Activated CD4-positive, alpha-beta T cell treated with anti-CD3 and anti-CD28 coated beads for 1 hour (primary cell): ENCODE measurements at places on chromosomes 11 and 22.

DNA sequence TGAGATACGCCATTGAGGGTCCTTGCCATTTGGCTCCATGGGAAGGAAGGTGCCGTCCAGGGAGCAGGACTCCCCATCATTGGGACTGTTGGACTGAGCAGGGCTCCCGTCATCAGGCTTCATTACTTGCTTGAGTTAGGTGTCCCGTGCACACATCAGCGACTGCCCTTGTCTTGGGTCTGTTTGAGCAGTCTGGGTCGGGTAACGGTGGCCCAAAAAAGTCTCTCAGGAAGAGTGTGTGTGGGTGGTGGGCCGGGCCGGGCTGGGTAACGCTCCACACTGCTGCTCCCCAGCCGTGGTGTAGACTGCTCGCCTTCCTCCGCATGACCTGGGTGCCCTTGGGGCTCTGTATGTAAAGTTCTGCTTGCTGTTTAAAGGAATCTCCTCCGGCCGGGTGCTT, 293.5 kb downstream of the TBC1D22A start:
- DNase-seq: no peak

DNA sequence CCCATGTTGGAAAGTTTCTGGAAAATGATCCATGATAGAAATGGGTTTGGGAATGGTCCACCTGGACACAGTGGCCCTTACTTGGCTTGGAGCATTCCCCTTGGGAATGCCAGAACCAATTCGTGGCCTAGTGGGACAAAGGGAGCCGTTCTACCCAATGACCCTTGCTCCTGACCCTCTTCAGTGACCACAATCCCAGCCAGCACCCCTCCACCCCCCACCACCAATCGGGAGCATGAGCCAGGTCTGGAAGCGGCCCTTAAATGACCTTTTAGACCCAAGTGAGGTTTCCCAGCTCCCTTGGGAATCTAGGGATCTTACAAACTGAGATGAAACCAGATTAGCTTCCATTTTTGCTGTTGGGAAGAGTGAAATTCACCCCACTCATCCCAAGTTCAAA, 51.3 kb upstream of the CDON start:
- no peak for DNase-seq

DNA sequence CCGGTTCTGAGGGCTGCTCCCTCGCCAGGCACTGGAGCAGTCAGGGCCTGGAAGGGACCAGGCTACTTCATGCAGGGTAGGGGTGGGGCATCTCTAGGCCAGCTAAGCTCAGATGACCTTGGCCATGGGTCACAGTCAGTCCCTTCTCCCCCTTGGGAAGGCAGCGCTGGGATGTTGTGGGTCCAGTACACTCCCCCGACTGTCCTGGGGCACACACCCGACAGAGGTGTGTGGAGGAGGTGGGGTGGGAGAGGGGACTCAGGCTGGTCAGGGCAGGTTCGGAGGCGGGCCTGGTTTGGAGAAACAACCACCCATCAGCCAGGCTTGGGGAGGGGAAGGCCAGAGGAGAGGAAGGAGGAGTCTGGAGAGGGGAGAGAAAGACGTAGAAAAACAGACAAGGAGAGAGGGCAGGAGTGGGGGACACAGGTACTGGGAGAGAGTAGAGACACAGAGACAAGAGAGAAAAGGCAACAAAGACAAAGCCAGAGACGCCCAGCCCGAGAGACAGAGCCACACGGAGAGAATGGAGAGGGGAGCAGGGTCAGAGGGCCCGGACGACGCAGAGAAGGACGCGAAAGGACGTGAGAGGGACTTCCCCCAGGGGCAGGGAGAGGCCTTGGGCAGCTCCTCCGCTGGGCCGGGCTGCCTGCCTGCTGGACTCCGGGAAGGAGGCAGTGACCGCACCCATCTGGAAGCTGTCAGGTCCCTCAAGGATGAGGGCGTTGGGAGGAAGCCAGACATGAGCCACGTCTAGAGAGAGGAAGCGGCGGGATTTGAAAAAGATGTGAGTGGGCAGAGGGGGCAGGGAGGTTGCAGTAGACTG, 30.6 kb upstream of the TSKU start:
- DNase-seq: no peak

DNA sequence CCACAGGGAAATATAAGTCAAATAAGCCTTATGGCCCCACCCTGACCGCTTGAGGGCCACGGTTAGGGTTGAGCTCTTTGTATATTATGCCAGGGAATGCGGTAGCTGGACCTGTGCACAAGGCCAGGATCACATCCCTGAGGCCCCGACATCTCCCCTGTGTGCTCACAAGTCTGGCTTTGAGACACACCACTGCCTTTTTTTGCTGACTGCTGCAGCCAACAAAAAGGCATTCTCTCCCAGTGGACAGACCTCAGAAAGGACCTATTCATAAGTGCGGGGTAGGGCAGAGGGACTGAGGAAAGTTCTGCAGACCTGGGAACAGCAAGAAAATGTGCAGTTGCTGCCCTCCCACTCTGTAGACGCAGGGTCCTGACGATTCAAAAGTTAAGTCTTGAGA, 3.4 kb upstream of the SIDT2 start:
- DNase-seq: no peak
